Fibroblast of skin of left quadriceps (primary cell): ENCODE measurements at places on chromosomes 16 and 17.
A peak's percentile ranks its signal among the peaks of the same experiment; 100 is the strongest.

GRCh38 chr16:29012913-29013553 is 28.2 kb downstream of the LAT start:
- no peak for DNase-seq

DNA sequence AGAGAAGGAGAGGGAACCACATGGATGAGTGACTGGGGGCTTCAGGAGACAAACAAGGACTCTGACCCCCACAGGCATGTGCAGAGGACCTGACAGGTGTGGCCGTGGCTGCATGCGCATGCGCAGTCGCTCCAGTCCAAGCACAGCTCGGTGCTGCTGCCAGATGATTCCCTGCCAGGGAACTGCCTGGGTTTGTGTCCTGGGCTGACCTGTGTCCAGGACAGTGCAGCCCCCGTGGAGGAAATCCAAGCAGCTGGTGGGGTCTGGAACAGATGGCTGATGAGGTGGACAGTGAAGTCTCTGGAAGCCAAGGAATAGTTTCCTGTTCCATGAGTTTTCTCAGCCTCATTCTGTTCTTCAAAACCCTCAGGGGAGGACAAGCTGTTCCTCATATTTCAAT is 27.3 kb downstream of the LASP1 start:
- no peak for DNase-seq

- DNase-seq, result no peak
Observed at GRCh38 chr17:5759501-5759925, 175.2 kb upstream of the NLRP1 start.

DNA sequence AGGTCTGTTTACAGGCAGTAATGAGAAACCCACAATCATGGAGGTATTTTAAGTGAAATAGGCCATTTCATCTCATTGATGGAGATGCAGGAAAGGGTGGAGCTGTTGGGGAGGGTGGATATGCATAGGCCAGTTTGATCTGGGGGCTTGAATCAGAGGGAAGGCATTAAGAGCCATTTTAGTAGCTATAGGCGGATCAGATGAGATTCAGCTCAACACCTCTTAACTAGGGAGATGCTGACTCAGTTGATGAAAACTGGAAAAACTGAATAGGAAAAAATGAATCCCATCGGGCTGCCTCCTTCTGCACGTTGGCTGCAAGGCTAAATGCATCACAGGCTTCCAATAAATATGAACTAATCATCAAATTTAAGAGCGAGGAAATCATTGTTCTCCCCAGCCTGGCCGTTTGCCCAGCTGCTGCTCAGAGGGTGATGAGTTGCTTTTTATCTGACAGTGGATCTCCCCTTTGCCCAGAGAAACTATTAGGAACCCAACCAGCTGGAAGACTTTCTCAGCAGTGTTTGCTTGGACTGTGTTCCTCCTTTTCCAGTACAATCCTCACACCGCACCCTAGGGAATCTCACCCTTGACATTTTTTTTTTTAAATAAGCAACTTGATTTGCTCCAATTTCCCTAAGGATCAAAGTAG is 149.6 kb downstream of the SOX9 start:
- DNase-seq, result peak; percentile 47

DNA sequence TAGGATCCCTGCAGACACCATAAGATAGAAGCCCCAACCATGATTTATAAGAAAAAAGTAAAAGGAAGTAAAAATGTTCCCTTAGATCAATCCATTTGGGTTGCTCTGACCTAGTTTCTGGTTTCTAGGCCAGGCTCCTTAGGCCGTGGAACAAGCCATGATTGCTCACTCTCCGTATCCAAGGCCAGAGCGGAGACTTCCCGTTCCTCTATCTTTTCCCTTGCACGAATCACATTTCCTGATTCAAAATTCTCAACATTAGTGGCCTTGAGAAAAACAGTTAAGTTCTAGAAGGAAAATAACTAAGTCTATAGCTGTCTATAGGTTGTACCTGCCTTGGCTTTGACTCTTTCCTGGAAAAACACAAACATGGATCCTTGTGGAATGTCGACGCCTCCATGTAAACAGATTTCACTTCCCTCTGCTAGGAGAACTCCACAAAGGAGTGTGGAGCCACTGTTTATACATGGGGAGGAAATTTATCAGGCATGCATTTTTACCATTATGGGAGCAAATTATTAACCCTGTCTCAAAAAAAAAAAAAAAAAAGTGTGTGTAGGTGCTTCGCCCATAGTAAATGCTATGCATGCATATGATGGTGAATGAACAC is 149.6 kb downstream of the ZFHX3 start:
- no peak for DNase-seq

DNA sequence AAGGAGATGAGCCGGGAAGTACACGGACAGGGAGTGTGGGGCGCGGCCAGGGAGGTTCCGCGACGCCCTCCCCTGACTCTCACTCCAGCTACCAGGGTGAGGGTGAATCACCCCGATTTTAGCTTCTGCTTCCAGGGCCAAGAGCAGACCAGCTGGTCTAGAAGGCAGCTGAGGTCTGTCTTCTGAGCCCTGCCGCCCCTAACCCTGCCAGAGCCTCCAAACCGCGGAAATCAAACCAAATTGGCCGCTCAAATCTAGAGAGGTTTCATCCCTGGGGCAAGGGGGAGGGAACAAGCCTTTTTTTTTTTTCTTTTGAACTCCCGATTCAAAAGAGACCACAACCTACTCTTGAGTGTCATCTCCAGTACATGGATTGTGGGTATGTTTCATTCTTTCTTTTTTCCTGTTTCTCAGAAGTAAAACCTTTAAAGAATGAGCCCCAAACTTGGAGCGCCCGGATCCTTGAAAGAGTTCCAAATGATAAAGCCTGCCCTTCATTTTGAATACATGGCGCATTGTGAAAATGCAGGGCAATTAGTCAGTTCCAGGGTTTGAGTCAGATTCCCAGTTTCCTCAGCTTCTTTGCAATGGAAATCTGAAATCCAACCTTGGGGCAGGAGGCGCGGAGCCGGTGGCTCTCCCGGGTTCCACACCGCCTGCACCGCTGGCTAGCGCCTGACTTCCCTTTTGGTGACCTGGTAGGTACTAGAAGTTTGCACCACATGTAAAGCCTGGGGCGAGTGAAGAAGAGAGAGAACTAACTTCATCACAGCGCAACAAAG is 16.5 kb upstream of the ZFHX3 start:
- DNase-seq, result no peak

GRCh38 chr17:78416791-78417530 is 38.5 kb downstream of the PGS1 start:
- DNase-seq, result no peak

GRCh38 chr16:21206550-21206949 is 4.8 kb downstream of the ZP2 start:
- DNase-seq, result no peak

GRCh38 chr16:17101646-17102045 is 369.1 kb downstream of the XYLT1 start:
- no peak for DNase-seq

GRCh38 chr17:82063424-82064415 is 1.9 kb downstream of the DUS1L start:
- DNase-seq, result no peak

GRCh38 chr17:41296846-41297245 is 5.8 kb downstream of the KRTAP29-1 start:
- no peak for DNase-seq

DNA sequence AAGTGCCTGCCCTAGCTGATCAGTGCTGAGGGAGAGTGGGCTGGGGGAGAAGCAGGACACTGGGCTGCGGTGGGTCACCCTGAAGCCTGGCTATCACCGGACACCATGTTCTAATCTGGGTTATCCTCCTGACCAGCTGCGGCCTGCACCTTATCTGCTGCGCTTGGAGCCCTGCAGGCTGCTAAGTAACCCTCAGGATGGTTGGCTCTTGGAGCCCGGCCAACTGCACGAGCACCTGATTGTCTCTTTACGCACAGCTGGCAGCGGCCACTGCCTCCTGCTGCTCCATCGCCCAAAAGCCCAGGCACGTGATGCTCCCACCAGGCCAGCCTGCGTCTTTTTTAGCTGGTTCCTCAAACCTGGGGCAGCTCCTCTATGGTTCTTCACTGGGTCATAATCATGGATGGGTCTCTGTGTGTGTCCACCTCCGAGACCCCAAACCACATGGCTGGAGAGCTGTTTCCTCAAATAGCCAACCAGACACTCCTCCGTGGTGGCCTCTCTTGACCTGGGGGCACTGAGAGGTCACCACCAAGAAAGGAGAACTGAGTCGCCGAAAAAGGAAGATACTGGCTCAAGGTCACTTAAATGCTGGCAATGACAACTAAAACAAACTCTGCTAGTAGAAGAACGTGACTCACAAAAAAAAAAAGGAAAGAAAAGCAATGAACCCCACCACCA is 21.7 kb downstream of the SPHK1 start:
- DNase-seq, result no peak

DNA sequence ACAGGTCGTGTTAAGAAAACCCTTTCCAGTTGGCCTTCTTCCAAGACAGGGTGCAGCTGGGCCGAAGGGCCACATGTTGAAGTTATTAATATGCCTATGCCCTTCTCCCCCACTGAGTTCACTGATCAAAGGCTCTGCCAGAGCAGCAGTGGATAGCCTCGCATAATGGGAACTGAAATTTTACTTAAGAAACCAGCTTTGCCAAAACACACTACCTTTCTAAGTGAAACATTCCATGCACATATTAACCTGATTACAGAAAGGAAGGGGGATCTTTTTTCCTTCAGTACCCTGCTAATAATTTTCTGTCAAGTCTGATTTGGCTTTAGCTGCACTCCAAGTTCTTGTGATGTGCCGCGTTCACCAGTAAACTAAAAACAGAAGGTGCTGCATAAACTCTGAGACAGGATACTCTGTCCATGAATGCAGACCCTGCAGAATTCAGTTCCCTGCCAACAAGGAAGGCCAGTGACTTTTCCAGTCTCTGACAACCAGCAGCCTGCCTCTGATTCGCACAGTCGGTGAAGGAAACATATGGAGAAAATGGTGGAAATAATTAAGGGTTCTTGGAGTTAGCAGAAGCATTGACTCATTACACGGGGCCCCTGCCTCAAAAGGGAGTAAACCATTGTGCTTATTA is 283.8 kb downstream of the ZFHX3 start:
- no peak for DNase-seq

DNA sequence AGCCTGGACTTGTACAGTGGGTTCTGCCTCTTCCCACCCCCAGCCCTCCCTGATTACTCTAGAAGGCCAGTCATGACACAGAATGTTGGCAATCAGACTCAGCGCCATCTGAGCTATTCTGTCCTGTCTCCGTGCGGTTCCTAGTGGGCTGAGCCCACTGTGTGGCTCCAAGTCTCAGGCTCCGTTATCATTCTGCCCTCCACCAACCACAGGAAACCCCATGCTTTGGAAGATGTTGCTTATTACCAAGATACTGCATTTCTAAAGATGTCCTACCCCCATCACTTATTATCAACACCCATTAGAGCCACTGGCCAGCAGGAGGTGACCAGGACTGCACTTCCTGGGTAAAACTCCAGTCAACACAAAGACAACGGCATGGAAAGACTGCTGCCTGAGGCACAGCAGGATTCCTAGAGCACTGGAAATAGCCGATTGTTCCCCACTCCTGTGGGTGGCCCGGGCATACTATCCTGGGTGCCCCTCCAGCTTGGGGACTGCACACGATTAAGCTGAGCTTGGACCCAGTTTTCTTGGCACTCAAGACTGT is 133.6 kb downstream of the AATF start:
- no peak for DNase-seq

DNA sequence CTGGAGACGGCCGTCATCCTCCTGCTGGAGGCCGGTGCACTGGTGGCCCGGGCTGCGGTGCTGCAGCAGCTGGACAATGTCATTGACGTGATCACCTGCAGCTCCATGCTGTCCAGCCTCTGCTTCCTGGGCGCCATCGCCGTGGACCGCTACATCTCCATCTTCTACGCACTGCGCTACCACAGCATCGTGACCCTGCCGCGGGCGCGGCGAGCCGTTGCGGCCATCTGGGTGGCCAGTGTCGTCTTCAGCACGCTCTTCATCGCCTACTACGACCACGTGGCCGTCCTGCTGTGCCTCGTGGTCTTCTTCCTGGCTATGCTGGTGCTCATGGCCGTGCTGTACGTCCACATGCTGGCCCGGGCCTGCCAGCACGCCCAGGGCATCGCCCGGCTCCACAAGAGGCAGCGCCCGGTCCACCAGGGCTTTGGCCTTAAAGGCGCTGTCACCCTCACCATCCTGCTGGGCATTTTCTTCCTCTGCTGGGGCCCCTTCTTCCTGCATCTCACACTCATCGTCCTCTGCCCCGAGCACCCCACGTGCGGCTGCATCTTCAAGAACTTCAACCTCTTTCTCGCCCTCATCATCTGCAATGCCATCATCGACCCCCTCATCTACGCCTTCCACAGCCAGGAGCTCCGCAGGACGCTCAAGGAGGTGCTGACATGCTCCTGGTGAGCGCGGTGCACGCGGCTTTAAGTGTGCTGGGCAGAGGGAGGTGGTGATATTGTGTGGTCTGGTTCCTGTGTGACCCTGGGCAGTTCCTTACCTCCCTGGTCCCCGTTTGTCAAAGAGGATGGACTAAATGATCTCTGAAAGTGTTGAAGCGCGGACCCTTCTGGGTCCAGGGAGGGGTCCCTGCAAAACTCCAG is 1.1 kb downstream of the MC1R start:
- no peak for DNase-seq

- DNase-seq, result no peak
Observed at GRCh38 chr17:8966926-8967325, 1.4 kb upstream of the PIK3R5 start.

GRCh38 chr17:72104863-72105234 is 16.0 kb upstream of the SOX9 start:
- DNase-seq, result no peak

DNA sequence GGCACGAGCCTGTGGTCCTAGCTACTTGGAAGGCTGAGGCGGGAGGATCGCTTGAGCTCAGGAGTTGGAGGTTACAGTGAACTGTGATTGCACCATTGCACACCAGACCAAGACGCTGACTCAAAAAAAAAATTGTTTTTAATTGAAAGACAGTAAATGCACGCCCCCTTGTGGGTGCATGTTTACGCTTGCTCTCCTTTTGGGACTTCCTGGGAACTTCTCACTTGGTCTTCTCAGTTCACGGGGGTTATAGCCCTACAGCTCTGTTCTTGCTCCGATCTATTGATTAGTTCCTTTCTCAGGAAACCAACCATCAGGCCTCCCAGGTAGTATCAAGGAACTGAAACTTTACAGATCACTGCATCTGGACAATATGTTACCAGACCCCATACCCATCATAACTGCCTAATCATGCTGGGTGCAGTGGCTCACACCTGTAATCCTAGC is 14.2 kb upstream of the RIPOR1 start:
- DNase-seq, result peak; percentile 58

- DNase-seq, result no peak
Observed at GRCh38 chr16:65111306-65111705, 10.6 kb downstream of the CDH11 start.

DNA sequence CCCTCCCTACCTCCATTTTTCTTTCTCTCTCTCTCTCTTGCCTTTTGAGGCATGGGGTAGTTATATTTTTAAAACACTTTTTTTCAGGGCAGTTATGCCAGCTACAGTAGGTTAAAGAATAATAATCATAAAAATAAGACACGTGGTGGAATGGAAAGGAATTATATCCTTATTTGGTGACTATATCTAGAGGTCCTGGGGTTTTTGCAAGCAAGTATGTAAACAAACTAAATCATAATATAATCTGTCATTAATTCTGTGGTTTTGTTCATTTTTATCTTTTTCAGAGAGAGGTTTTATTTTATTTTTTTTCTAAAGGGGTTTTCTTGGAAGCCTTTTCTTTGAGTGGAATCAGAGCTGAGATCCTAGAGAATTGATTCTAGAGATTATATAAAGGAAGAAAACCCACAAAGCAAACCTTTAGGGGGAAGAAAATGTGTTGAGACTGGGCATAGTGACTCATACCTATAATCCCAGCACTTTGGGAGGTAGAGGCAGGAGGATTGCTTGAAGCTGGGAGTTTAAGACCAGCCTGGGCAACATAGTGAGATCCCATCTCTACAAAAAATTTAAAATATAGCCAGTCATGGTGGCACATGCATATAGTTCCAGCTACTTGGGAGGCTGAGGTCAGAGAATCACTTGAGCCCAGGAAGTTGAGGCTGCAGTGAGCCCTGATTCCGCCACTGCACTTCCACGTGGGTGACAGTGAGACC is 53.2 kb downstream of the NQO1 start:
- DNase-seq, result no peak
